ENCODE measurements at places on chromosomes 4 and X. TPM values are rescaled to one million over a fixed set of nuclear protein-coding genes. Genes with fewer than 3 reads are reported as not detected.
A peak's percentile ranks its signal among the peaks of the same experiment; 100 is the strongest.

Gene TBX22
- not detected for total RNA-seq

Gene BEX2
- 5.3 TPM for total RNA-seq

Gene KIT
- total RNA-seq, result 0.96 TPM

DNA sequence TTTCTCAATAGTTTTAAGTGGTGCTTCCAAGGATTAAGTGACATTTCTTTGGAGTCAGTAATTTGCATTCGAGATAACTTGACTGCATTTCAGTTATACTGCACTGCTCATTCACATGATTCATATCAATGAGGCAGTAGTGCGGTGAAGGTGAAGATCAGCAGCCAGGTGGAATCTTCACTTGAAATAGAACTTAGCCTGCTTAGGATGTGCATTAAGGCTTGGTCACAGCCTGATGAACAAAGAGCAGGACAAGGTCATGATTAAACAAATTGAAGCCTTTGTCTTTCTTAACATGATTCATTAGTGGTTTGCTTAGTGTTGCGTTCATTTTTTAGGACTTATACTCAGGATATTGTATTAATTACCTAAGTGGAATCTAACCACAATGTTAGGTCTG, 212.1 kb upstream of the GALNTL6 start:
- DNase-seq, result no peak

GRCh38 chrX:153336121-153336894, 2.4 kb downstream of the ZNF275 start:
- DNase-seq, result no peak

DNA sequence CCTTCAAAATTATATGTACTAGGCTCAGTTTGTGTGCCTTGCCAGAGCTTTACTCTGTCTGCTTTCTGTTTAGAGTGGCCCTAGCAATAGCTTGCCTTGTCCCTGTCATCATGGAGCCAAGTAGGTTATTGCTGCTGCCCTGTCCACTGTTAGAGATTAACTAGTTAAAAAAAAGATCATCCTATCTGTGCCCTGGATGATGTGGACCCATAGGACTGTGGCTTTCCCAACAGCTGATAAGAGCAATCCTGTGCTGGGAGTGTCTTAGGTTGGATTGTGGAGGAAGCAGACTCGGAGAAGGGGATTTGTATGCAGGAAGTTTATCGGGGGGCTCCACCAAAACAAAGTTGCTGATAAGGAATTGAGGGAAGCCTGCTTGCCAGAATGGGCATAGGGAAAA, 23.8 kb downstream of the PPP1R2C start:
- DNase-seq, result no peak

DNA sequence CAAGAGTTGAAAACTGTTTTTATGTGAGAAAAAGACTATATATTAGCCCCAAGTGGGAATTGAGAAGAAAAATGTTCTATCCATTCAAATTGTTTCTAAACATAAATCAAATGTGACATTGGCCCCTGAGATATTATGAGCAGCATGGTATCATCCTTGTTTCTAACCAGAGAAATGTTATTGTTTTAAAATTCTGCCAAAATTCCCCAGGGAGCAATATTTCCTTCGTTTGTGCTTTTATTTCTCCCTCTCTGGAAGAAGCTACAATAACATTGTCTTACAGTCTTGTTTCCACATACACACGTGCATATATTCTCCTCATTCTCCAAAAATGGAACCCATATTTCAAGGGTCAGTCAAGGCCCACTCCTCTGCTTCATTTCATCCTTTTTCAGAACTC, 46.7 kb downstream of the MAGEB17 start:
- no peak for DNase-seq

DNA sequence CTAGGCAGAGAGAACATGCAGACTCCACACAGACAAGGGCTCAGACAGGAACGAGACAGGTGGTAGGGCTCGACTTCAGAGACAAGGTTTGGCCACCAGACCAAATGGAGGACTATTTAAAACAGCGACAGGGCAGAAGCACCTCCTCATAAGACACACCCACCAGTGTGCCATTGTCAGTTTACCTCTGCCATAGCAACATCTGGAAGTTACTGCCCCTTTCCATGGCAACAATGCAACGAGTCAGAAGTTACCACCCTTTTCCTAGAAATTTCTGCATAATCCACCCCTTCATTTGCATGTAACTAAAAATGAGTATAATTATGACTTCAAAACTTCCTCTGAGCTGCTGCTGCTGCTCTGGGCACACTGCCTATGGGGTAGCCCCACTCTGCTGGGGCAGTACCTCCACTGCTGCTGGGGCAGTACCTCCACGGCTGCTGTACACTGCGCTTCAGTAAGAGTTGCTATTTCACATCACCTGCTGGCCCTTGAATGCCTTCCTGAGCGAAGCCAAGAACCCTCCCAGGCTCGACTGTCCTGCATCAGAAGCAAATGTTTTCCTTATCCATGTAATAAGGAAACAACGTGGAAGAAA, 2222.3 kb upstream of the AGA start:
- DNase-seq, result no peak

GRCh38 chr4:143336781-143337599, at the start of gene GAB1:
TSS of gene GAB1 (plus strand) at chr4:143336876. CDS start at chr4:143337189, 313 bp downstream.
- peak; percentile 51 for DNase-seq

DNA sequence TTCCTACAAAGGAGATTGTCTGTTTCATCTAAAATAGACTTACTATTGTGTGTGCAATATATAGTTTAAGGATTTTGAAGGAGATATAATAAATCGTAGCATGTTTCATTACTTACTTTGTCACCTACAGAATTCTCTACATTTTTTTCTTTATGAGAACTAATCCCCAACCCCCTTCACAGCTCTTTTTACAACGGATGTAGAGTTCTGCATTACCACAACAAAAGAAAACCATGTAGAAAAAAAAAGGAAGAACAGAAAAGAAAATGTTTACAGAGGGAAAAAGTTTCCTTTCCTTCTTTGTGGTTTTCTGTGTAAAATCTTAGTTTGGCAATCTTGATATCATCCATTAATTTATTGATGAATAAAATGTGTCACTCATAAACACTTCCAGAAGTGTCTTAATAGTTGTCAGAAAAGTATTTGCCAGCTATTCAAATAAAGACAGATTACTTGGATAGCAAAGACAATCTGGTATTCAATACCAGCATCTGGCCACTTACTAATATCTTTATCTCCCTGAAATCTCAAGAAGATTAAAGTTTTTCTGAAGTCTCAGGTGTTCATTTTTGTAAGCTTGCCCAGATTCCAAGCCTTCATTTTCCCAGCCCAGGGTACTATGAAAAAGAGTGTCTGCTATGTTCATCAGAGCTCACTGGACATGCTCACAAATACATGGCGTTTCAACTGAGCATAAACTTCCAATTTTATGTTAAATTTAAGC, 806.8 kb downstream of the PCDH19 start:
- no peak for DNase-seq
